Activated CD4-positive, alpha-beta T cell treated with anti-CD3 and anti-CD28 coated beads for 24 hours (primary cell): ENCODE measurements at places on chromosomes 13 and 19.
A peak's percentile ranks its signal among the peaks of the same experiment; 100 is the strongest.

GRCh38 chr13:46401432-46401831 lies 14.4 kb upstream of the RUBCNL start:
- no peak for DNase-seq

DNA sequence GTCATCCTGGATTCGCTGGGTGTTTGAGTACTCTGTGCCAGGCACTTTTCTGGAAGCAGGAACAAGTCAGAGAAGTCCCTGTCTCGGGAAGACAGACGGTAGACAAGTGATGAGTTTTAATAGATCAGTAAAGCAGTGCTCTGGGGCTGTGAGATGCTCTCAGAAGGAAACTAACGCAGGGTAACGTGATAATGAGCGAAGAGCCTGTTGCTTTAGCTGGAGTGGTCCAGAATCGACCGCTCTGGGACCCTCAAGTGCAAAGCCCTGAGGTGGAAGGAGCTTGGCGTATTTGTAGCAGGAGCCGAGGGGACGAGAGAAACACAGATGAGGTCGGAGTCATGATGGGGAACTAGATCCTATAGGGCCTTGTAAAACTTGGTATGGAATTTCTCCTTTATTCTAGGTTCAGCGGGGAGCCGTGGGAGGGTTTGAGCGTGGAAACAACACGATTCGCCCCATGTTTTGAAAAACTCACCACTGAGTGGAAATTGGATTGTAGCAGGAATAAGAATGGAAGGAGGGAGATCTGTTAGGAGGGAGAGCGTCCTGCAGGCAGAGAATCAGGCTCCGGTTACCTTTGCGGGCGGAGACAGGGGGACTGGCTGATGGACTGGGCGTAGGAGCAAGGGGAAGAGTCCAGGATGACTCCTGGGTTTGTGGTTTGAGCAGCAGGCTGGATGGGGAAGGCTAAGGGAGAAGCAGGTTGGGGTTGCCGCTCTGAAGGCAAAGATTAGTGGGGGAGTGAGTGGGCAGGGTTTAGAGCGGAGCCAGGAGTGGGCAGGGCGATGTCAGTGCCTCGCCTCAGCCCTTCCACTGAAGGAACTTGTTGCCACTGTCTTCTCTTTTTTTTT lies 763 bp downstream of the POLD1 start:
- DNase-seq: no peak

DNA sequence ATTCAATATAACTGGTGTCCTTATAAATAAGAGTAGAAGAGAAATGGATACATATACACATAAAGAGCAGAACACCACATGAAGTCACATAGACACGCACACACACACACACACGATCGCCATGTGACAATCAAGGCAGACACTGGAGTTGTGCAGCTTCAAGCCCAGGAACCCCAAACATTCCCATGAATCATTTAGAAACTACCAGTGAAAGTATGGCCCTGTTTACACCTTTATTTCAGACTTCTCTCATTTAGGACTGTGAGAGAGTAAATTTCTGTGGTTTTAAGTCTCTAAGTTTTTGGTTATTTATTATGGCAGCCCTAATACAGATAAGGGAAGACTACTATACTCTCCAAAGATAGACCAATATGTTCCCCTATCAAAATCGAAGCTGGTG lies 20.4 kb upstream of the TNFSF13B start:
- no peak for DNase-seq

GRCh38 chr19:11738746-11739620 lies at the start of gene ZNF823:
Gene ZNF823 (minus strand): TSS chr19:11738946. CDS start chr19:11738819, 127 bp downstream.
- peak; percentile 98 for DNase-seq

GRCh38 chr13:74250738-74251190 lies 116.6 kb upstream of the KLF12 start:
- no peak for DNase-seq

DNA sequence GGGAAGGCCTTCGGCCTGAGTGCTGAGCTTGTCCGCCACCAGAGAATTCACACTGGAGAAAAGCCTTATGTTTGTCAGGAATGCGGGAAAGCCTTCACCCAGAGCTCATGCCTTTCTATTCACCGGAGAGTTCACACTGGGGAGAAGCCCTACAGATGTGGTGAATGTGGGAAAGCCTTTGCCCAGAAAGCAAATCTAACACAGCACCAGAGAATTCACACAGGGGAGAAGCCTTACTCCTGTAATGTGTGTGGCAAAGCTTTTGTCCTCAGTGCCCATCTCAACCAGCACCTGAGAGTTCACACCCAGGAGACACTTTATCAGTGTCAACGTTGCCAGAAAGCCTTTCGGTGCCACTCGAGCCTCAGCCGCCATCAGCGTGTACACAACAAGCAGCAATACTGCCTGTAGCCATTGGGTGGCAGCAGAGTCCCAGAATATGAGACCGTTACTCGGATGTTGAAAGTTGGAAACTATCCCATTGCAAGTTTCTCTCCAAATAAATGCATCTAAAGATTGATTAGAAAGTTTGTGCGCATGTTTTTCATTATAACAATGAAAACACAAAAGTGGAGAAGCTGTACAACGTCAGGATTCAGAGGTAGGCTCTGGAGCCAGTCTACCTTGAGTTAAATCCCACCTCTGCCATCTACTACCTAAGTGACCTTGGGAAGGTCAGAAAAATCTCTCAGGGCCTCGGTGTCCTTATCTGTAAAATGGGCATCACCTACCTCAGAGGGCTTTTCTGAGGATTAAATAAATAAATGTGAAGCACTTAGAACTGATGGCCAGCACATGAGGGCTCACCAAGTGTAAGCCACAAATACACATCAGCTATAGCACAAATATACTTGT lies 21.1 kb downstream of the ZNF473 start:
- peak; percentile 50 for DNase-seq

- DNase-seq: no peak
These were observed 105.5 kb downstream of the ZAR1L start for GRCh38 chr13:32209652-32210051.

DNA sequence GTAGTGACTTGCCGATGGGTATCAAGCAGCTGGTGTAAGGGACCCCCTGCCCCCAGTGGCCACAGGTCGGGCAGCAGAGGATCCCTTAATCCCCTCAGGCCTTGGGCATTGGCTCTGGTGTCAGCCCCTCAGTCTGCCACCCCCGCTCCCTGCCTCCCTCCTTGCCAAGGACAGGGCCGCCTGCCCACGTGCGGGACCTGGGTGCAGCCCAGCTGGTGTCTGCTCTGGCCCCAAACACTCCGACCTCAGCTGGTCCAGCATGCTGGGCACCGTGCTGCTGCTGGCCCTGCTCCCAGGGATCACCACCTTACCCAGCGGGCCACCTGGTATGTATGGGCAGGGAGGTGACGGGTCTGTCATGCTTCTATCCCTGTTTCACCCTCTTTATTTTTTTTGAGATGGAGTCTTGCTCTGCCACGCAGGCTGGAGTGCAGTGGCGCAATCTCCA lies at the start of gene TGFBR3L:
Gene TGFBR3L (plus strand): TSS at position 233 of the 448 bp plus-strand sequence.
- DNase-seq: no peak

GRCh38 chr13:113357529-113357928 lies 6.4 kb downstream of the GRTP1 start:
- DNase-seq: no peak

DNA sequence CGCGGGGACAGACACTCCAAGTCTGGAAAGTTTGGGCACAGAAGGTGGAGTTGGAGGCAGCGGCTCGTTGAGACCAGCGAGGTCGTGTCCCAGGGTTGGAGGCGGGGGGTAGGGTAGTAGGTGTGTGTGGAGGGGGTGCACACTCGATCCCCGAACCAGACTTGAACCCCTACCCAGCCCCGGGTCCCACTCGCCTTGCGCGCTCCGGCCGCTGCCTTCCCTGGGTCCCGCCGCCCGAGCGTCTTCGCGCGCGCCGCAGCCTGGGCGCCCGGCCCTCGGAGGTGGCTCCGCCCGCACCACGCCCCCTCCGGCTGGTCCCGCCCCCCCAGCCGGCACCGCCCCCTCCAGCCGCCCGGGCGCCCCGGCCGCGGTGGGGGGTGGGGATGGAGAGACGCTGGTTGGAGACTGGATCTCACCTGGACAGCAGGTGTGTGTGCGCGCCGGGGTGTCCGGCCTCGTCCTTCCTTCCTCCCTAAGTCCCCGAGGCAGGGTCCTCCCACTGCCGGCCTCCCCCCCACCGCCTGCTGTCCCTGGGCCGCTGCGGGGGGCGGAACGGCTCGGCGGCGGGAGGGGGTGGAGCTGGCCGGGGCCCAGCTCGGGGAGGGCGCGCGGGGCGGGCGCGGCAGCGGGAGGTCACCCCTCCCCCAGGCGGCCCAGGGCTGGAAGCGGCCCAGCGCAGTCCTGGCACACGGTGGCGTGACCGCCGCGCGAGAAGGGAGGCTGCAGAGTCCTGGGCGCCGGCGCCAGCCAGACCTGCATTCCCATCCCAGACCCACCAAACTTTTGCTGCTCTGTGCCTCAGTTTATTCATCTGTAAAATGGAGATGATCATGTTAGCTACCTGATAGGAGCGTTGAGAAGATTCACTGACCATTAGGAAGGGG lies at the start of gene KANK2:
Gene KANK2 (minus strand): TSS at position 255 of the 884 bp plus-strand sequence. CDS start 3,034 bp downstream, outside the sequence.
- peak; percentile 68 for DNase-seq

DNA sequence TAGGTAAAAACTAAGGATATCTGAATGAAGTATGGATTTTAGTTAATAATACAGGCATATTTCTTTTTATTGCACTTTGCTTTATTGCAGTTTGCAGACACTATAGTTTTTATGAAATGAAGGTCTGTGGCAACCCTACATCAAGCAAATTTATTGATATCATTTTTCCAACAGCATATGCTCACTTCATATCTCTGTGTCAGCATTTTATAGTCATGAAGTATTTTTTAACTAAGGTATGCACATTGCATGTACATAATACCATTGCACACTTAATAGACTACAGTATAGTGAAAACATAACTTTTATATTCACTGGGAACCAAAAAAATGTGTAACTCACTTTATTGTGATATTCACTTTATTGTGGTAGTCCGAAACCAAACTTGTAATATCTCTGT lies 236.3 kb downstream of the SUCLA2 start:
- no peak for DNase-seq

- no peak for DNase-seq
These were observed 3.6 kb upstream of the REXO1 start for GRCh38 chr19:1851654-1852580.

GRCh38 chr13:77896977-77897376 lies 21.7 kb downstream of the EDNRB start:
- DNase-seq: no peak

DNA sequence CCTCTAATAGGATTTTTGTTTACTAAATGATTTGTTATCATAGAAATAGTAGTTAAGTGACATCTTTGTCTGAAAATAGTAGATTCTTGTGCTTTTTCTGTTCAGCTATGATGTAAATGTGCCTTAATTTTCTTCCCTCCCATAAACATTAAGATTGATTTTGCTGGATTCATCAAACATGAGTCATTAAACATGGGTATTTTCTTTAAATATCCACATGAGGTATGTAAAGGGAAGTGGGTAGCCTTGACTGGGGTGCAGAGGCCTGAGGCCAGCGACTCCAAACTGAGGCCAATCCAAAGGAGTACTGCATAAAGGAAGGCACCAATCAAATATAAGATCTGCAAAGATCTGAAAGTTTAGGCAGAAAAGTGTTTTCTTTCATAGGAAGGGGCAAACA lies 3.7 kb downstream of the ZNF136 start:
- DNase-seq: no peak

GRCh38 chr13:19071161-19071936 lies 110.3 kb downstream of the TUBA3C start:
- no peak for DNase-seq

DNA sequence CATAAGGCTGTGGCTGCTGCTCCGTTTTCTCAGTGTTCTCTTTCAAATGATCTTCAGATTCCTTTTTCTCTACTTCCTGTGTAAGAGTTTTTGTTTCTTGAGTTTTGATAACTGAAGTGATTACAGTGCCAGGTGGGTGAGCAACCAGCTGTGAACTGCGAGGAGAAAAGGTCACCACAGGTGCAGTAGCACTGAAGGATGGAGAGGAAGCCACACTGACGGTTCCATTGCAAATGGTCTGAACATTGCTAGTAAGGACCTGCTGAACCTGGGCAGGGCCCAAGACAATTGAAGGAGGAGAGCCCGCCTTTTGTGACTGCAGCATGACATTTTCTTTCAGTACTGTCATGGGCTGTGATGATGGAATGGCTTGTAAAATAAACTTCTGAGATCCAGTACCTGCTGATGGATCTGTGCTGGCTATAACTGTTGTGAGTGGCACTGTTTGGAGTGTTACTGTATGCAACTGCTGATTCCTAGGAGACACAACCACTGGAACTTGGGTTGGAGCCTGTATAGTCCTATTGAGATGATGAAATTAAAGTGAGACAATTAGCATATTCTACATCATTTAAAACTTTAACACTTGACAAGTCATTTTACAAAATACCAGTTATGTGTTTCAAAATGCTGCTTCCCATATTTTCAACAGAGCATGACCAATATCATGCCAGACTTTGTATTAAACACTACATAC lies 85.5 kb downstream of the ELF1 start:
- DNase-seq: no peak

DNA sequence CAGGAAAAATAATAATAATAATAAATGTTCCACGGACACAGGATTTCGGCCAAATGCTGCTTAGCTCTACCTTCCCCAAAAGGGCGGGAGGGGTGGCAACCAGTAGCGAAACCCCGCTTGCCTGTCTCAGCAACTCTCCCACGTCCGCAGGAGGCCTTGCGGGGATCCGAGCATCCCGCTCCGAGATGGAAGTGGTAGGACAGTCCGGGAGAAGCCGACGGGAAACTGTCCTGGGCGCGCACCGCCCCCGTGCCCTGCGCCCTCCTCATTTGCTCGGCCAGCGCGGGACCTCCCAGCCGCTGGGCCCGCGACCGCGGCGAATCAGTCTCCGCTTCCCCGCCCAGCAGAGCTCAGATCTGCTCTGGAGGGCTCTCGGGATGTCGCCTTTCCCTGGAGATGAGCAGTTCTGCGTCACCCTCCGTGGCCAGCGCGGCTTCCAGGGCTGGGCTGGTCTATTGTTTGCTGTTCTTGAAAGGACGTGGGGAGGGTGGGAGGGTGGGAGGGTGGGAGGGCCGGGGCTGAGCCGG lies 48.9 kb upstream of the PABPC3 start:
- no peak for DNase-seq

DNA sequence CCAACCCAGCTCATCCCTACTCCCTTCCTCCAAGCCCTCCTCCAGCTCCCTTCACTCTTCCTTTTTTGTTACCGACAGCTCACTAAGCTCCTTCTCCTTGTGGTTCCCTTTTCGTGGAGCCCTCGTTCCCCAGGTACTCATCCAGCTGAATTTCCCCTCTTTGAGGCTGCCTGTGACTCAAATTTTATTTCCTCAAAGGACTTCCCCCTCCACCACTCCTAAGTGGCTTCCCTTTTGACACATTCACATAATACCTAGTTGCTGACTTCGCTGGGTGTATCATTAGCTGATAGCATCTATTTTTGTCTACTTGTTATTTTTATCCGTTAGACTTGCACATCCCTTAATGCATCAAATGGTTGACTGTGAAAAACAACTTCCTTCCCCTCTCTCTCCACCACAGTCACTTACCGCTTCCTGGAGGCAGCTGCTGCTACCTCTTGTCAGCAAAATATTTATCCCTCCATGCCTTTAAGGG lies 14.5 kb downstream of the FFAR2 start:
- DNase-seq: no peak

GRCh38 chr13:110168999-110169933 lies 137.7 kb downstream of the COL4A1 start:
- no peak for DNase-seq
